Tibial nerve (tissue), 4 donors: ENCODE measurements at places on chromosomes 7 and 10.

- H3K27me3 ChIP-seq: no peaks in the 10 kb centered on the region
- H3K27ac ChIP-seq: no peak overlapping the region
- no peak for DNase-seq
- H3K4me3 ChIP-seq: no peak overlapping the region
These were observed 2.4 kb upstream of the INPP5A start for GRCh38 chr10:132535065-132535651.

DNA sequence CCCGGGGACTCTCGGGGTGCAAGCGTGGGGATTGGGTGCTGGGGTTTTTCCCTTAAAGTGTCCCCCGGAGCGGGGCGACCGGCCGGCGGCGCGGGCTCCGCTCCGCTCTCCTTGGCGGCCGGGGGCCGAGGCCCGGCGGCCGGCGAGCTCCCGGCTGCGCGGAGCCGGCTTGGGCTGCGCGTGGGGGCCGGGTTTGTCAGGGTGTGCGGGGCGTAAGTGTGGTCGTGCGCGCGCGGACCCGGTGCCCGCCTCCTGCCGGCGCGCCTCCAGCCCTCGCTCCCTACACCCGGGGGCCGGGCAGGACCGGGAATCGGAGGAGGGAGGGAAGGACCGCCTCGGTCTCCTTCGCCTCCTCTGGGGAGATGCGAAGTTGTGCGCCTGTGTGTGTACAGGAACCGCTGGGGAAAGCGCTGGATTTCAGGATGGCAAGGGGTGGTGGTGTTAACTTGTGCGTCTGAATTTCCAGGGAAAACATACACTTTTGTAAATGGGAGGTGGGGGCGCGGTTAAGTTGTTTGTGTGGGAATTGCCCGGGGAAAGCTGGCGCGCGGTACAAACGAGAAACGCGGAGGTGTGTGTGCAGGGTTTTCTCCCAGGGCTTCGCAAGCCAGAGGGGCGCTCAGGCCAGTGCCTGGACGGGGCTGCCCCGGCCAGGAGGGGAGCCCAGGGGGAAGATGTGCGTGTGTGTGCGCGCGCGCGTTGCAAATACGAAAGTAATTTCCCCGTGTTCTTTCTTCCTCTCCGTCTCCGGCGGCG is 737 bp downstream of the ZMIZ1 start:
- peak overlapping the region; percentile 85 for H3K27ac ChIP-seq
- H3K4me3 ChIP-seq: peak overlapping the region; percentile 87
- DNase-seq: no peak
- H3K27me3 ChIP-seq: no peaks in the 10 kb centered on the region
- H3K4me1 ChIP-seq: peaks cover 12% of the 10 kb centered on the region
- no peaks in the 10 kb centered on the region for H3K36me3 ChIP-seq

GRCh38 chr7:67306331-67306730 is 309.7 kb downstream of the TYW1 start:
- H3K4me1 ChIP-seq: no peaks in the 10 kb centered on the region
- peaks cover 4% of the 10 kb centered on the region for H3K36me3 ChIP-seq
- no peak overlapping the region for H3K27ac ChIP-seq
- H3K27me3 ChIP-seq: no peaks in the 10 kb centered on the region
- no peak overlapping the region for H3K4me3 ChIP-seq
- DNase-seq: no peak

GRCh38 chr10:99787782-99788445 is 5.5 kb downstream of the ABCC2 start:
- H3K4me1 ChIP-seq: no peaks in the 10 kb centered on the region
- peak overlapping the region; percentile 14 for H3K27ac ChIP-seq
- no peak for DNase-seq
- no peaks in the 10 kb centered on the region for H3K27me3 ChIP-seq
- H3K36me3 ChIP-seq: peaks cover 14% of the 10 kb centered on the region
- no peak overlapping the region for H3K4me3 ChIP-seq

GRCh38 chr10:23373156-23373555 is 28.6 kb upstream of the C10orf67 start:
- no peaks in the 10 kb centered on the region for H3K36me3 ChIP-seq
- no peak overlapping the region for H3K4me3 ChIP-seq
- H3K4me1 ChIP-seq: no peaks in the 10 kb centered on the region
- no peak for DNase-seq

GRCh38 chr7:83441-83840 is 108.9 kb upstream of the FAM20C start:
- no peaks in the 10 kb centered on the region for H3K36me3 ChIP-seq
- DNase-seq: no peak
- H3K4me3 ChIP-seq: no peak overlapping the region
- no peak overlapping the region for H3K27ac ChIP-seq
- no peaks in the 10 kb centered on the region for H3K27me3 ChIP-seq

- no peak overlapping the region for H3K4me3 ChIP-seq
- H3K27ac ChIP-seq: peak overlapping the region; percentile 78
- H3K27me3 ChIP-seq: no peaks in the 10 kb centered on the region
- no peak for DNase-seq
These were observed 36.5 kb downstream of the DLG5 start for GRCh38 chr10:77890097-77890496.

DNA sequence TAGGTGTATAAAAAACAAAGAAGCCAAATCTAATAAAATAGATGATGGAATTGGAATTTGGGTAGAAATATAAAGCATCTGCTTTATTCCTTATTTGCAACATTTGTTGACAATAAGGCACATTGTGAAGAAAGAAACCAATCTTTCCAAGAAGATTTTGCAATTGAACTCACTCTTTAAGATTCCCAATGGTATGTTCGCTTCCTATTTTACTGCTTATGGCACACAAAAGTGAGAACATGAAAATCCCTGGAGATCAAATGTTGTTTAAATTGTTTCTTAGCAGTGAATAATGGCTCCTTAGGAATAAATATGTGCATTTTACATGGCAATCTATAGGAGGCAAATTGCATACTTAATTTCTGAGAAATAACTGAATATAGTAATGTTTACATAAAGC is 84.5 kb downstream of the ADAM22 start:
- no peaks in the 10 kb centered on the region for H3K36me3 ChIP-seq
- H3K27ac ChIP-seq: no peak overlapping the region
- H3K4me3 ChIP-seq: no peak overlapping the region
- H3K4me1 ChIP-seq: no peaks in the 10 kb centered on the region

- no peaks in the 10 kb centered on the region for H3K27me3 ChIP-seq
- H3K4me3 ChIP-seq: no peak overlapping the region
- no peaks in the 10 kb centered on the region for H3K4me1 ChIP-seq
These were observed 25.1 kb downstream of the DOCK1 start for GRCh38 chr10:126930131-126930882.

DNA sequence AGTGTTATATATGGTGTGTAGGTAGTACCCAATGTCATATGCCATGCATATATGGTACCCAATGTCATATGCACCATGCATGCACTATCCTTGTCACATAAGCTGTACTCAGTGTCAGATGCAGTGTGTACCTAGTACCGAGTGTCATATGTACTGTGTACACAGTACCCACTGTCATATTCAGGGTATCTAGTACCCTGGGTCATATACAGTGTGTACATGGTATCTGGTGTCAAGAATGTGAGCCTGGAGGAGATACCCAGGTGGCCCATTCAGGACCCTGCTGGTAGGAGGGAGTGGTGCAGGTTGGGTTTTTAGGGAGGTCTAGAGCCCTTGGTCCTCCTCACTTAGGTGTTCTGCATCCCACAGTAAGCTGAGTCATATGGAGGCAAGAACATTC is 1.8 kb downstream of the ZMYND11 start:
- H3K27ac ChIP-seq: no peak overlapping the region
- H3K27me3 ChIP-seq: no peaks in the 10 kb centered on the region

- no peak for DNase-seq
- H3K27me3 ChIP-seq: no peaks in the 10 kb centered on the region
- no peak overlapping the region for H3K27ac ChIP-seq
- no peak overlapping the region for H3K4me3 ChIP-seq
- no peaks in the 10 kb centered on the region for H3K36me3 ChIP-seq
These were observed 2.2 kb downstream of the CRTAC1 start for GRCh38 chr10:98028168-98028770.

- H3K27me3 ChIP-seq: no peaks in the 10 kb centered on the region
- H3K27ac ChIP-seq: no peak overlapping the region
- no peak for DNase-seq
These were observed 5.0 kb downstream of the MYO1G start for GRCh38 chr7:44973610-44974401.

- peaks cover 28% of the 10 kb centered on the region for H3K4me1 ChIP-seq
- no peak for DNase-seq
- H3K4me3 ChIP-seq: peak overlapping the region; percentile 77
- H3K27me3 ChIP-seq: no peaks in the 10 kb centered on the region
These were observed 1.3 kb downstream of the REPIN1 start for GRCh38 chr7:150369748-150370501.

- no peaks in the 10 kb centered on the region for H3K36me3 ChIP-seq
- no peak overlapping the region for H3K27ac ChIP-seq
- no peak for DNase-seq
- no peak overlapping the region for H3K4me3 ChIP-seq
These were observed 62.0 kb downstream of the AKR1D1 start for GRCh38 chr7:138138244-138138643.

- no peaks in the 10 kb centered on the region for H3K4me1 ChIP-seq
- DNase-seq: no peak
- no peak overlapping the region for H3K27ac ChIP-seq
These were observed 667.4 kb downstream of the MAGI2 start for GRCh38 chr7:78786055-78786454.

GRCh38 chr10:111100198-111100597 is 23.4 kb downstream of the ADRA2A start:
- no peak overlapping the region for H3K4me3 ChIP-seq
- H3K36me3 ChIP-seq: no peaks in the 10 kb centered on the region
- no peaks in the 10 kb centered on the region for H3K27me3 ChIP-seq
- no peak overlapping the region for H3K27ac ChIP-seq
- no peaks in the 10 kb centered on the region for H3K4me1 ChIP-seq

GRCh38 chr10:4427532-4427931 is 398.5 kb upstream of the AKR1E2 start:
- no peaks in the 10 kb centered on the region for H3K27me3 ChIP-seq
- DNase-seq: no peak
- no peak overlapping the region for H3K27ac ChIP-seq
- no peaks in the 10 kb centered on the region for H3K36me3 ChIP-seq
- H3K4me1 ChIP-seq: no peaks in the 10 kb centered on the region

- H3K27me3 ChIP-seq: no peaks in the 10 kb centered on the region
- peak; percentile 13 for DNase-seq
- H3K36me3 ChIP-seq: no peaks in the 10 kb centered on the region
- H3K27ac ChIP-seq: no peak overlapping the region
- H3K4me1 ChIP-seq: no peaks in the 10 kb centered on the region
These were observed 38.0 kb downstream of the SNX10 start for GRCh38 chr7:26329520-26330255.

- no peaks in the 10 kb centered on the region for H3K4me1 ChIP-seq
- H3K36me3 ChIP-seq: no peaks in the 10 kb centered on the region
- H3K27me3 ChIP-seq: no peaks in the 10 kb centered on the region
- no peak overlapping the region for H3K4me3 ChIP-seq
- DNase-seq: no peak
These were observed 239.5 kb upstream of the PLXNA4 start for GRCh38 chr7:132815696-132816311.

- H3K27ac ChIP-seq: no peak overlapping the region
- no peaks in the 10 kb centered on the region for H3K4me1 ChIP-seq
- no peaks in the 10 kb centered on the region for H3K36me3 ChIP-seq
- no peak overlapping the region for H3K4me3 ChIP-seq
- H3K27me3 ChIP-seq: no peaks in the 10 kb centered on the region
- no peak for DNase-seq
These were observed 102.1 kb upstream of the MAGI2 start for GRCh38 chr7:79555571-79555970.
